Small intestine (tissue), 16 donors: ENCODE measurements at places on chromosomes 1 and 21. TPM values are rescaled to one million over a fixed set of nuclear protein-coding genes. Genes with fewer than 3 reads are reported as not detected.

DSTYK gene
- 3.5 TPM for polyA plus RNA-seq

KCNT2 gene
- not detected for polyA plus RNA-seq

PEAR1 gene
- polyA plus RNA-seq = 0.81 TPM

RBM11 gene
- polyA plus RNA-seq = not detected

AADACL3 gene
- not detected for polyA plus RNA-seq

GRCh38 chr1:201786824-201787223, 42.1 kb upstream of the IPO9 start:
- no peaks in the 10 kb centered on the region for H3K4me1 ChIP-seq
- no peak for DNase-seq
- peaks cover 3% of the 10 kb centered on the region for H3K36me3 ChIP-seq
- no peaks in the 10 kb centered on the region for H3K27me3 ChIP-seq
- H3K4me3 ChIP-seq = no peak overlapping the region
- no peak overlapping the region for H3K27ac ChIP-seq

- peaks cover 7% of the 10 kb centered on the region for H3K4me1 ChIP-seq
- peaks cover 2% of the 10 kb centered on the region for H3K36me3 ChIP-seq
Observed at GRCh38 chr1:19764848-19765247, 34.9 kb downstream of the TMCO4 start.

DNA sequence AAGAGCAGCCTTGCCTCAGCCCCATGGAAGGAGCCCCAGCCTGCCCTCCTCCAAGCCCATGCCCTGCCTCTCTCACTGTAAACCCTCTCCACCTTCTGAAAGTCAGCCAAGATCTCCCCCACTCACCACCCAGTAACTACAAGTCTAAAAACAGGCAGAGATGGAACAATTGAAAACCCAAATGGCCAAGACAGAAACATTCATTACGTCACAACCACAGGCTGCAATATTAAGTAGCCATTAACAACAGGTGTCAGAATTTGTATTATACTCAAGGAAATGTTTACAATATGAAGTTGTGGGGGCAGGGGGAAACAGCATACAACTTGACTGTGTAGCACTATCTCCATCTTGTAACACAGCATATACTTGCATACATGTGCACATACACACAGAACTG, 2.4 kb downstream of the IRF6 start:
- H3K4me1 ChIP-seq = peaks cover 11% of the 10 kb centered on the region
- H3K36me3 ChIP-seq = no peaks in the 10 kb centered on the region
- peak overlapping the region; percentile 26 for H3K27ac ChIP-seq
- DNase-seq = no peak
- no peak overlapping the region for H3K4me3 ChIP-seq

DNA sequence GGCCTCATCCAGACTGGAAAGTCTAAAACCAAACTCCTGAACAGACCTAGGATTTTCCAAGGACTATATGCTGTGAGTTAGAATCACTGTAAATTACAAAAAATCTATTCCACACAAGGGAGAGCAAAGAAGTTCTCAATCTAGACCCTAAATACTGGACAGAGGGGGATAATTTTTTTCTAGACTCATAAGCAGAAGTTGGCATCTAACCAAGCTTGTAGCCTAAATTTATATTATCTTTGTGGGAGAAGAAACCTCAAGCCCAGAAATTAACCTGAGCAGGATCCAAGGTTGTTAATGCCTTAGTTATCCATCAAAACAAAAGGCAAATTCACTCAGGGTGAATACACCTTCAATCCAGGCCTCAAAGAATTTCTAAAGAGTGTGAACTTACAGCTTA, 290.2 kb downstream of the SMYD3 start:
- H3K4me1 ChIP-seq = no peaks in the 10 kb centered on the region
- H3K36me3 ChIP-seq = no peaks in the 10 kb centered on the region
- no peaks in the 10 kb centered on the region for H3K27me3 ChIP-seq
- H3K4me3 ChIP-seq = no peak overlapping the region
- H3K27ac ChIP-seq = no peak overlapping the region

- no peak for DNase-seq
- no peaks in the 10 kb centered on the region for H3K36me3 ChIP-seq
- H3K27ac ChIP-seq = no peak overlapping the region
- no peaks in the 10 kb centered on the region for H3K4me1 ChIP-seq
Observed at GRCh38 chr21:16395285-16395684, 665.5 kb downstream of the USP25 start.

DNA sequence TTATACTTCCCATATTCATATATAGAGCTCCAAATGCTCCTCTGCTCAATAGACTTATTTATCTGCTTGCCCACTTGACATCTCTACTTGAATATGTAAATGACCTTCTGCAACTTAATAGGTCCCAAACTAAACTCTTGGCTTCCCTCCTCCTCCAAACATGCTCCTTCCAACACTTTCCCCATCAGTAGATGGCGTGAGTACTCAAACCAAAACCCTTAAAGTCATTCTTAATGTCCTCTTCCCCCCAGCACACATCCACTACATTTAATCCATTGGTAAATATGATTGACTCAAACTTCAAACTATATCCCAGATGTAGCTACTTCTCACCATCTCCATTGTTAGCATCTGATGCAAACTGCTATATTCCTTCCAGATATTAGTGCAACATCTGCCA, 48.5 kb upstream of the PBX1 start:
- no peaks in the 10 kb centered on the region for H3K36me3 ChIP-seq
- no peaks in the 10 kb centered on the region for H3K27me3 ChIP-seq
- DNase-seq = no peak
- no peak overlapping the region for H3K27ac ChIP-seq
- H3K4me1 ChIP-seq = no peaks in the 10 kb centered on the region

DNA sequence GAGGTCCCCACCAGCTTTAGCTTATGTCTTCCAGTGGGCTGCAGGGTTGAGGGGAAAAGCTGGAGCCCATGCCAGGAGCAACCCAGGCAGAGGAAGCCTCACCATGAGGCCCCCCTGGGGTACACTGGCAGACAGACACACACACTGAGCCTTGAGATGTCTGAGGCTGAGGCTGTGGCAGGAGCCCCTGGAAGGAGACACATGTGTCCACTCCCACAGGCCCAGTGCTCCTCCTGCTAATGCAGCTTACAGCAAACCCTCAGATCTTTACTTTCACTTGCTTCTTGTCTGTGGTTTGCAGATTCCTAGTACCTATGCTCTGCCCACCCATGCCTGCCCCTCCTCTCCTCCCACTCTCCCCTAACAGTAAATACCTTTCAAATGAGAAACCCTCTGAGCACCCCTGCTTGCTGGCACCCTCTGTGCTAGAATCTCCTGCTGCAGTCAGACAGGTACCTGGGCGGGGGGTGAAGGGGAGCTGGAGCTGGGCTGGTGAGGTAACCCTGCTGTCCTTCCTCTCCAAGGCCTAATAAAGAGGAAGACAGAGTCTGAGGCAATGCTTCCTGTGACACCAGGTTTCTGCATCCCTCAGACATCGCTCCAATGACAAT, 63.4 kb upstream of the NEK2 start:
- no peak for DNase-seq
- peaks cover 5% of the 10 kb centered on the region for H3K4me1 ChIP-seq
- H3K4me3 ChIP-seq = no peak overlapping the region
- H3K36me3 ChIP-seq = no peaks in the 10 kb centered on the region
- no peaks in the 10 kb centered on the region for H3K27me3 ChIP-seq

- H3K36me3 ChIP-seq = no peaks in the 10 kb centered on the region
- peaks cover 30% of the 10 kb centered on the region for H3K4me1 ChIP-seq
- no peak overlapping the region for H3K27ac ChIP-seq
Observed at GRCh38 chr1:151494741-151495281, 16.4 kb upstream of the CGN start.

DNA sequence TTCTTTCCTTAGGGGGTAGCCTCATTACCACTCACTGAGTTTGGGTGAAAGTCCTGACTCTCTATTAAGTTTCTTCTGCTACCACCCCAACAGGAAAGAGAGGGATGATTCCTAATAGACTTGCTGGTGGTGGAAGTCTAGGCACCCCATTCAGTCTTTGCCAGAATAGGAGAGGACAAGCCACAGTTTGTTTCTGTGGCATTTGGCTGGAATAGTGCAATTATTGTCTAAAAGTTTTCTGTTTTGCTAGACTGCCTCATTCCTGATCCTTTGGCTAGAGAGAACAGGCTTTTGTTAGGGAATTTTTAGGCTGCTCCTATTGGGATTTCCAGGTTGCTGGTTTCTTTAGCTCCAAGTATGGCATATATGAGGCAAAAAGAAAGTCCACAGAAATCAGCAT, 9.9 kb upstream of the HJV start:
- no peaks in the 10 kb centered on the region for H3K27me3 ChIP-seq
- no peak overlapping the region for H3K27ac ChIP-seq
- H3K4me1 ChIP-seq = no peaks in the 10 kb centered on the region
- H3K4me3 ChIP-seq = no peak overlapping the region

- no peaks in the 10 kb centered on the region for H3K4me1 ChIP-seq
- no peak overlapping the region for H3K4me3 ChIP-seq
- DNase-seq = no peak
- no peaks in the 10 kb centered on the region for H3K36me3 ChIP-seq
- no peaks in the 10 kb centered on the region for H3K27me3 ChIP-seq
Observed at GRCh38 chr1:160171980-160172379, 18.4 kb upstream of the CASQ1 start.

- H3K36me3 ChIP-seq = no peaks in the 10 kb centered on the region
- H3K4me3 ChIP-seq = no peak overlapping the region
- H3K27ac ChIP-seq = no peak overlapping the region
- no peaks in the 10 kb centered on the region for H3K4me1 ChIP-seq
- DNase-seq = peak; percentile 63
Observed at GRCh38 chr1:159790237-159790917, 9.6 kb downstream of the DUSP23 start.

GRCh38 chr1:182783068-182783467, 6.5 kb upstream of the NPL start:
- no peaks in the 10 kb centered on the region for H3K4me1 ChIP-seq
- no peak overlapping the region for H3K4me3 ChIP-seq
- H3K27me3 ChIP-seq = no peaks in the 10 kb centered on the region
- no peaks in the 10 kb centered on the region for H3K36me3 ChIP-seq
- no peak for DNase-seq
